ENCODE measurements at places on chromosomes 11 and 22. TPM values are rescaled to one million over a fixed set of nuclear protein-coding genes. Genes with fewer than 3 reads are reported as not detected.

- H3K4me1 ChIP-seq = peaks cover 7% of the 10 kb centered on the region
- H3K4me3 ChIP-seq = no peak overlapping the region
- H3K36me3 ChIP-seq = no peaks in the 10 kb centered on the region
- H3K27ac ChIP-seq = no peak overlapping the region
- no peaks in the 10 kb centered on the region for H3K27me3 ChIP-seq
Measured at GRCh38 chr11:71214553-71215424, 37.6 kb downstream of the SHANK2 start.

GRCh38 chr22:24433828-24434470, 6.5 kb downstream of the ADORA2A start:
- no peak overlapping the region for H3K27ac ChIP-seq
- peaks cover 2% of the 10 kb centered on the region for H3K4me1 ChIP-seq
- DNase-seq = no peak
- no peaks in the 10 kb centered on the region for H3K36me3 ChIP-seq
- H3K27me3 ChIP-seq = no peaks in the 10 kb centered on the region
- no peak overlapping the region for H3K4me3 ChIP-seq

- no peaks in the 10 kb centered on the region for H3K36me3 ChIP-seq
- H3K4me3 ChIP-seq = no peak overlapping the region
- no peak overlapping the region for H3K27ac ChIP-seq
- no peaks in the 10 kb centered on the region for H3K27me3 ChIP-seq
- H3K4me1 ChIP-seq = no peaks in the 10 kb centered on the region
Measured at GRCh38 chr22:48267681-48268080, 1505.2 kb downstream of the TBC1D22A start.

- H3K36me3 ChIP-seq = no peaks in the 10 kb centered on the region
- no peaks in the 10 kb centered on the region for H3K4me1 ChIP-seq
- no peak overlapping the region for H3K4me3 ChIP-seq
- H3K27me3 ChIP-seq = no peaks in the 10 kb centered on the region
- no peak for DNase-seq
- H3K27ac ChIP-seq = no peak overlapping the region
Measured at GRCh38 chr22:29090039-29090438, 17.2 kb downstream of the KREMEN1 start.

OR52W1 gene
- not detected for polyA plus RNA-seq

TMPRSS5 gene
- polyA plus RNA-seq = 0.53 TPM

ABCG4 gene
- 1.8 TPM for polyA plus RNA-seq
